ENCODE measurements at places on chromosomes 5 and 9.

DNA sequence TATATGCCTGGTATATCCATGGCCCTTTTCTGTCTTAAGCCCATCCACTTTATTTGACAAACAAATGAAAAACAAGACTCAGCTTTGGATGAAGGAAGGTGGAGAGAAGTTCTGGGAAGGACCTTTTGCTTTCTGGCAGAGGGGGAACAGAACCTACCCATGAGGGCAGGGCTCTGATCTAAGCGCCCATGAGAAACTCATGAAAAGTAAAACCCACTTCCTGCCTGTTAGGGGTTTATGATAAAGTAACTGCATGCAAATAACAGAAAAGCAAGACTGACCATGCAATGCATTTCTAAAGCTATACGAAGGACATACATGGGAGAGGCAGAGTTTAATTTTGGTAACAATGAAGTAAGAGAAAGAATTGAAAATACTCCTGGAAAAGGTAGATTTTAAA, 181.9 kb upstream of the ADRA1B start:
- DNase-seq: no peak

DNA sequence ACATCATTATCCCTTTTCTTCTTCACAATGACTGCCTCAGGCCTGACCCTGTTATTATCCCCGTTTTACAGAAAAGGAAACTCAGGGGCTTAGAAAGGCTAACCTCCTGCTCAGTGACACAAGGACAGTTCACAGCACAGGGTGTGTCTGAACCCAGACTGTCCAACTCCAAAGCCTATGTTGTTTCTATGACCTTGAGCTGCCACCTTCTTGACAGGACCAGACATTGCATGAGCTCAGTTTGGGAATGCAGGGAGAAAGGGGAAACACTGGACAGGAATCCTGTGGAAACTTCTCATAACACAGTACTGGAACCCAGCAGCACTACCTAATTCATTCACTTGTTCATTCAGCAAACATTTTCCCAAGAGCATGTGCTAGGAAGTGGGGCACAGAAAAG, 472.8 kb downstream of the CDK5RAP2 start:
- no peak for DNase-seq

DNA sequence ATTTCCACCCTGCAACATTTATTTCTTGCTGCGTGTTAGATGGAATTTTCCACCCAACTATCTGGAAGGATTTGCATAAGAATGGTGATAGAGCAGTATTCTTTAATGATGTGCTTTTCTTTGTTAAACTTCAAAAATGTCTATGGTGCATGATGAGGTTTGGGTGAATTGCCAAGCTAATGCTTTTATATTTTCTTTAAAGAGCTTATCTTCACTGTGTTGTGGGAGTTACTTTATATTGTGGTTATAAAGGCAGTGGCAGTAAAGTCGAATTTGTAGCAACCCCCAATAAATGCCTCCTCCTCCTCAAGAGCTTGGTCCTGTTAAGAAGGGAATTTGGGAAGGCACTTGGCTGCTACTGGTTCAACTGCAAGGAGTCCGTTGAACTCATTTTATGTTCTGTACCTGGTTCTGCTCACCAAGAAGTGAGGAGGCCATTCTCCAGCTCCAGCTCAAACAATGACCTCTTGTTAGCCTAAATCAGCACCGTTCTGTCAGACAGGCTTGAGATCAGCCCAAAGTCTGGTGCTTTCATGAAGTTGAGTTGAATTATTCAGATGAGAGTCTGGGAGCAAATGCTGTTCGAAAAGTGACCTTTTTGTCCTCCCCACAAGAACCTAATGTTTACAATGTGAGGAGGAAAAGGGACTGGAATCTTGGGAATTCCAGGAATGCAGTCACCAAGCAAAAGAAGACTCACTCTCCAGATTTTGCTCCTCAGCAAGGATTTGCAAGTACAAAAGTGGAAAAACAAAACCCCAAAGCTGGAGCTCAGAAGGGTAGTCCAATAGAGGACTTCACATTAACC, 217.0 kb downstream of the TMEM38B start:
- no peak for DNase-seq

- peak; percentile 63 for DNase-seq
Observed at GRCh38 chr9:91164724-91165520, 196.8 kb downstream of the AUH start.

DNA sequence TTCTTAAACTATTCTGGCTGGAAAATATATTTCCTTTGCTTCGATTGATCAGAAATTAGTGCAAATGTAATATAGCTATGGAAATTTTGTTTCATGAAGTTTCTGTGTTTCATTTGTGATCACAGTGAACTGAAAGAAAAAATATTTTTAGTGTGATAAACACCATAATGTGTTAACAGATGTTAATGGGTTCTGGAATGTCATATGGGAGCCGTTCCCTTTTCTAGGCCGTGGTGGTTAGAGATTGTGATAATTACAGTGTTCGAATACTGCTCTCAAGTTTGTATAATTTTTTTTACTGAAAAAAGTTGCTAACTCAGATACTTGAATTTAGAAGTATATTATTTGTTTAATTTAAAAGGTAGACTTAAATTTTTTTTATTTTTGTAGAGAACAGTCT, 19.3 kb downstream of the GAPVD1 start:
- DNase-seq: no peak

GRCh38 chr9:127311239-127311741, 46.7 kb downstream of the GARNL3 start:
- DNase-seq: peak; percentile 5

DNA sequence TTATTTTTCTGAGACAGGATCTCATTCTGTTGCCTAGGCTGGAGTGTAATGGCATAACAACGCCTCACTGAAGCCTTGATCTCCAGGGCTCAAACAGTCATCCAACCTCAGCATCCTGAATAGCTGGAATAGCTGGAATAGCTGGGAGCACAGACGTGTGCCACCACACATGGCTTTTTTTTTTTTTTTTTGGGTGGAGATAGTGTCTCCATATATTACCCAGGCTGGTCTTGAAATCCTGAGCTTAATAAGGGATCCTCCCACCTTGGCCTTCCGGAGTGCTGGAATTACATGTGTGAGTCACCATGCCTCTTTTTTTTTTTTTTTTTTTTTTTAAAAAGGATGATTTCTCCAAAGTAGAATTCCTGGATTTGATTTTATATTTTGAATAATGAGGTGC, 60.7 kb downstream of the NSD1 start:
- DNase-seq: peak; percentile 59

GRCh38 chr9:84823421-84824271, 154.1 kb downstream of the NTRK2 start:
- DNase-seq: no peak

GRCh38 chr5:146623666-146624065, 107.7 kb upstream of the GPR151 start:
- no peak for DNase-seq

GRCh38 chr9:133943036-133943780, 48.9 kb downstream of the VAV2 start:
- no peak for DNase-seq

- DNase-seq: no peak
Observed at GRCh38 chr5:151254556-151254955, 1.6 kb downstream of the GM2A start.

DNA sequence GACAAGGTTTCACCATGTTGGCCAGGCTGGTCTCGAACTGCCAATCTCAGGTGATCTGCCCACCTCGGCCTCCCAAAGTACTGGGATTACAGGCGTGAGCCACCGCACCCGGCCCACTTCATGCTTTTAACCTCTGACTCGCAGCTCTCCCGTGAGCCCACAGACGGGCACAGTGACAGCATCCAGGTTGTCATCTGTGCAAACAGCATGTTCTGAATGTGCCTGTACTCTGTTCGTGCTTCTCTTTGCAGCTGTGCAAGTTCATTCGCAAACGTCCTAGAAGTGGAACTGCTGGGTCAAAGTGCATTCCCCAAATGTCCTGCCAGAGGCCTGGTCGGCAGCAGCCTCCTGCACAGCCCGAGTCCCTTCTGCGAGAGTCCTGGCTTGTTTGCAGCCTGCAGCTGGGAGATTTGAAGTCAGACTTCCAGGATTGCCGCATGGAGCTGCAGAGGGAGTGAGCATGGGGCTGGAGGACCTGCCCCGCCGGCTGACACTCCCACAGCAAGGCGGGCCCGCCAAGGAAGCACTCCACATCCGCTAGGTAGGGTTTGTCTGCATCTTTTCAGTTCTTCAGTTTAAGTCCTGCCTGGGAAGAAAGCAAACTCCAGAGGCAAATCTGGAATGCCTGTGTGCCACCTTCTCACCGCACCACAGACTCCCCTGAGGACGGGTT, 3.4 kb downstream of the BRD3OS start:
- no peak for DNase-seq

DNA sequence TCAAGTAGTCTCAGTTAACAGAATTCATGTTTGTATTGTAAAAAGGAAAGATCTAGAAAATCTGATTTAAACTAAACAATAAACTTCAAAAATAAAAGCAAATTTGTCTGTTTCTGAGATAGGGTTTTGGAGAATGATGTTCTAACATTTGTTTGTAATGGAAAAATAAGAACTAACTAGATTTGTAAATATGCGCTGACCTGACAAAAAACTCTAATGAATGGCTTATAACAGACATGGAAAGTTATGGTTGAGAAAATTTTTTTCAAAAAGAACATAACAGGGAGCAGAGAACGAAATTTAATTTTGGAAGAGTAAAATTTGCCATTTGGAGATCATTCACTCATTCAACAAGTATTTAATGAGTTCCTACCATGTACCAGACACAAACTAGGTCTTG, 179.0 kb upstream of the TARS1 start:
- no peak for DNase-seq

DNA sequence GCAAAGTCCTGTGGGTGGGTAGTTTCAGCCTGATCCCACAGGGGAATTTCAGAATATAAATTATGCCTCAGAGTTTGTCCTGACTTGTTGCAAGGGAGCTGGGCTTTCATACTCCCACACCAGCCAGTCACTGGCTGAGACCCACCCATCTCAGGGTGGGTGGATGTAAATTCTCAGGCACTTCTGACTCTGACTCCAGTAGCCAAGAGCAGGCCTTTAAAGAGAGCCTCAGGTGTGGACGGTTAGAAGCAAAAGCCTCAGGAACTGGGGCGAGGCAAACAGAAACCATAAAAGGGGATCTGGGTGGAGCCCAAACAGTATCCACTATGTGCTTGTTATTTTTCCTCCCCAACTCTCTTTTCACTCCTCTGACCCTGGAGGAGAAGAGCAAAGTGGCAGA, 28.6 kb upstream of the FBXW11 start:
- DNase-seq: no peak

DNA sequence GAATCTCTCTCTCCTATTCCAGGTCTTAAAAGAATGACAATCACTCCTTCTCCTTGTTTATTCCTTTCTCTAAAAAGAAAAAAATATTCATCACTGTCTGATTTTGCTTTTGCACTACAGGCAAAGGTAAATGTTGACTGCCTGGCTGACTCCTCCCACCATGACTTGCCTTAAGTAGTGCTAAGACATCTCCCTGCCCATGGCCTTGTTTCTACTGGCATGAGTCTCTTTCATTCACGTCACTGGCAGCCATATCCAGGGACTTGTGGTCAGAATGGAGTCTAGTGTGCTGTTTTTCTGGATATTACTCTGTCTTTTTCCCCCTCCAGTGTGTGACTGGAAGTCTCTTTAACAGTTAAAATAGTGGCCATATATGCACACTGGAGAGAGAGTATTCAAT, 522.9 kb upstream of the DAB2 start:
- no peak for DNase-seq

GRCh38 chr5:112549605-112550166, 130.6 kb upstream of the EPB41L4A start:
- DNase-seq: no peak

- no peak for DNase-seq
Observed at GRCh38 chr9:84482607-84483006, 142.0 kb upstream of the SLC28A3 start.

- DNase-seq: no peak
Observed at GRCh38 chr5:80736730-80737129, 81.9 kb upstream of the DHFR start.

GRCh38 chr5:42579320-42579719, 156.1 kb downstream of the GHR start:
- no peak for DNase-seq

DNA sequence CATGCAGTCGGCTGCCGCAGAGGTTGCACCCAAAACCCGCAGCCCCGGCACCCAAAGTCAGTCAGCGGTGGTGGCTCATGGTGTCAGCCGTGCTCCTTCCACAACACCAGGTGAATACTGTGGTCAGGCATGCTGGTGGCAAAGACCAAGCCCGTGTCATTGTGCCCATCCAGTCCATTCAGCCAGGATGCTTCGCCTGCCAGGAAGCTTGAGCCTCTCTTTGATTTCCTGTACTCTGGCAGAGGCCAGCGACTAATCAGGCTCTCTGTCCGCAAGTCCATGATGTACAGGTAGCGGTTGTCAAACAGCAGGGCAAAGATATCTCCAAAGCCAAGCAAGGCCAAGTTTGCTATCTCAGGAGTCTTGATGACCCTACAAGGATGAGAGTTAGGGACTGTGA, 28.7 kb downstream of the FBXW2 start:
- DNase-seq: no peak

- no peak for DNase-seq
Observed at GRCh38 chr5:2569176-2569575, 182.3 kb downstream of the IRX2 start.
